ENCODE measurements at places on chromosomes 2 and 18.

DNA sequence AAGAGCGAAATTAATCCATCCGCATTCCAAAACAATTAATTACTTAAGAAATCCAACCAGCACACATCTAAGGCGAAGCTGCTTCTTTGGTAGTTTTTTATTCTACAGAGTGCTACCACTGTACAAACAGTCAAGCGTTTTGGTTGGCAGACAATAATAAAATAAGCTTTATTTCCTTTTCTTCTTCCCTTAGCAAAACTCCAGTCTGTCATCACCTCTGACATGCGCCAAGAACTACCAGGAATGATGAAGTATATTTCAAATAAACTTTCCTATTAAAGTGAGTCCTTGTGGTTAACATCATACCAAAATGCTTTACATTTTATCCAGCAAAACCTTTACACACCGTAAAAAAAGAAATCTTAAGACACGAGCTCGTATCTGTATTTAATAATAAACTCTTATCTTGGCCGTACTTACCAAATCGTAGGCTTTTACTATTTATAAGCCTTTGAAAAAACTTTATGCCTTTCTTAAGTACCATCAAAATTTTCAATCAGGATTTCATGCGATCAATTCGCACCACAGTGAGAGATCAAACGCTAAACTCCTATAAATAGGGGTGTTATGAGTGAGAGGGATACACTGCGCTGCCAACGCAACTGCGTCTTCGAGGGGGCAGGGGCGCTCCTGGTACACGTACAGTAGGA, 1.3 kb downstream of the ATL2 start:
- peak; percentile 54 for DNase-seq

DNA sequence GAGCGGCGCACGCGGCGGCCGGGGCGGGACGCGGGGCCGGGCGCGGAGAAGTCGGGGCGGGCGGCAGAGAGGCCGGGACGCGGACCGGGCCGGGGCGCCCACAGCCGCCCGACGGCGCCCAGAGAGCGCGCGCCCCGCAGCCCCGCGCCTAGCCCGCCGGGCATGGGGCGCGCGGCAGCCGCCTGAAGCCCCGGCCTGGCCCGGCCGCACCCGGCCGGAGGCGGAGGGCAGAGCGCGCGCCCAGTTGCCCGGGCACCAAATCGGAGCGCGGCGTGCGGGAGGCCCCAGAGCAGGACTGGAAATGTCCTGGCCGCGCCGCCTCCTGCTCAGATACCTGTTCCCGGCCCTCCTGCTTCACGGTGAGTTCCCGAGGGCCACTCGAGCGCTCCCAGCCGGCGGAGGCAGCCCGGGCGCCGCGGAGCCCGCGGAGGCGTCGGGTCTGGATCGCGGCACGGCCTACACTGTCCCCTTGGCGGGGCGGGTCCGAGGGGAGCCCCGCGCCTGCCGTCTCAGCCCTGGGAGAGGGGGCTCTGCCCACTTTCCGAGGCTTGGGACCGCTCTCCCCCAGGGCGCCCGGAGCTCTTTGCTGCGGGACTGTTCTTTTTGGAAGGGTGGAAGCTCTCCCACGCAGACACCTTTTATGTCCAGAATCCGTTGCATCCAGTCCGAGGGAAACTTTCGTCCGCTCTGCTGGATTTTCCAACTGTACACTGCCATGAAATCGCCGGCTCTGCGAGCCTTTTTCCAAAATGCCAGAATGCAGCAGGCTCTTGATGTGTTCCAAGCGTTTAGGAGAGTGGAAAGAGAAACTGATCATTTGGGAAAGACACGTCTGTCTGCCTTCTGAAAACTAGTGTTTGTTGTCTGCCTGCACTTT, 484 bp downstream of the APCDD1 start:
- DNase-seq = peak; percentile 57

DNA sequence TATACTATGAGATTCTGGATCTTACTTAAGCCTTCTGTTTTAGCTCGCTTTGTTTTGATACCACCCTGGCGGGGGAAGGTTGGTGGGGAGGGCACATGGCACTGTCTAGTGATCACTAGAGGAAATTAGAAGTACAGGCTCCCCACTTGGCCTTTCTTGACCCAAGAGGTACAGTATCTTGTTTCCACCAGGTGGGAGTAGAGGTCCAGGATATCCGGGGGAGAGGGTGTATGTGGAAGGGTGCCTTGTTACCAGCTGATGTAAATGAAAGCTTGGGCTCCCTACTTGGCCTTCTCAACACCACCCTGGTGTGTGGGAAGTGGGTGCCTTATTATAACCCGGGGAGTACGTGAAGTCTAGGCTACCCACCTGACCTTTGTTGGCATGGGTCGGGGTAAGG, 7.5 kb downstream of the GALNT1 start:
- DNase-seq = no peak

DNA sequence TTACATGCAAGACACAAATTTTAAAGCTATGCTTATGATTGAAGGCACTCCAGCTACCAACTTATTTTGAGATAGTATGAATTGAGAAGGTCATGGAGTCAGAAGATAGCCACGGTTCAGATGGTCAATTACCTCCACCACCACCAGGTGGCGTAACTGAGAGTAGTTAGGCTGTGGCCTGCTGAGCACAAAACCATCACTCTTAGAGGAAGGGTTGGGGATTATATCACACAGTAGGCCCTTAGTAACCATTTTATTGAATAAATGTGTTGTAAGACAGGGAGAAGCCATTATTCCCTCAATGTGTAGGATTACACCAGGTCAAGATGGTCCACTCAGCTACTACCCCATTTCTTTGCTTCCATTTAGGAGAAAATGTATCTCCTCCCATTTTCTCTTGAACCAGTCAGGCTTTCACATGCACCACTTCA, 18.8 kb downstream of the KLHL41 start:
- DNase-seq = peak; percentile 68

GRCh38 chr18:23951206-23951605, 63.3 kb upstream of the TTC39C start:
- no peak for DNase-seq

DNA sequence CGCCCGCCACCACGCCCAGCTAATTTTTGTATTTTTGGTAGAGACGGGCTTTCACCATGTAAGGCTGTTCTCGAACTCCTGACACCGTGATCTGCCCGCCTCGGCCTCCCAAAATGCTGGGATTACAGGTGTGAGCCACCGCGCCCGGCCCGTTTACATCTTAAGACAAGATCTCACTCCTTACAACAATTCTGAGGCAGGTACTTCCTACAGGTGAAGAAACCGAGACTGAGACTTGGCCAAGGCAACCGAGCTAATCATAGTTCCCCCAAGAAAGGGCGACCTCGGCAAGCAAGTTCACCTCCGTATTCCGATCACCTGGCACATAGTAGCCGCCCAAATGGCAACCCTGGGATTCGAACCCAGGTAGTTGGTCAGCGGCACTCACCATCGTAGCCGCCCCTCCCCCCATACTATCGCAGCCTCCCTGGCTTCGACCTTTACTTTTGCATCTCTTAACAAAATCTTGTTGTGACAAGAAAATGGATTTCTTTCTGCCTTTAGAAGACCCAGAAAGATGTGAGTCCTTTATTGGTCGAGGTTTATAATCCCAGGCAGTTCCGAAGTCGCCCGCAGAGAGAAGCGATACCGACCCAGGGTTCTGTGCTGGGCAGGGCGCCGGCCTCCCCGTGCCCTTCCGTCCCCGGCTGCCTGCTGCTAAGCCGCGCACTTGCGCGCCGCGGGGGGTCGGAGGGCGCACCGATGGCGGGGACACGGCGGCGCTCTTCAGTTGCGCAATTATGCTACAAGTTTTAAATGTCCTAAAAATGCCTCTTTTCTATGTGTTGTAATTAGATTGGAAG, 1.1 kb upstream of the FZD5 start:
- DNase-seq = peak; percentile 56

DNA sequence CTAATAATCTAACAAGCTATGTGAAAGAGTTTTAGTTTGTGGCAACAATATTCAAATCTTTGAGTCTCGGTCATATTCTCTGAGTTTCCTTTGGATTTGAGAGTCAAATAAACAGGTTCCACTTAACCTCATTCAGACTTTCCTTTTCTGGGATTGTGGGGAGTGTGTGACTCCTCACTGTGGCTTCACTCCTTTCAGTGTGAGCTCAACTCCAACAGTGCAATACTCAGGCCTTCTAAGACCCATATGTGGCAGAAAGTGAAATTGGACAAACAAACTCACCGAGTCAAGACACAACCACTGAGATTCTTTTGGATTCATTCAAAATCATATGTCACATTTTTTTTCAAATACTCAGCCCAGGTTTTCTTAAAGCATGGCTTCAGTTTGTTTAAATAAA, 25.4 kb downstream of the SLC9A4 start:
- DNase-seq = no peak

GRCh38 chr2:167595839-167596471, 651.4 kb downstream of the STK39 start:
- no peak for DNase-seq

DNA sequence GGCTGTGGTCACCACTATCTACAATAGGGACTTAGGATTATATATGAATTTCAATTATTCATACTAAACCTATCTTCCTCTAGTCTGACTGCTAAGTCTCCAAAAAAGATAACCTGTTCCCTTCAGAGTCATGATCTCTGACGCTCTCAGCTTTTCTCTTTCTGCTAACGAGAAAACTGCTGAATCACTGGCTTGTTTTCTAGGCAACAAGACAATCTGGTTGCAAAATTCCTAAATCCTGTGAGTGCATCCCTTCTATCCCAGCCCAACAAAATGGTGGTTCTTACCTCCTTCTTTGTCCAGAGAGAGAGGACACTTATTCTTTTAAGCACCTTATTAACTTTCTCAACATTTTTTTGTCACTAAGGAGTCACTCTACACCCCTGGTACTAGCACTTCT, 312.3 kb upstream of the PKDCC start:
- no peak for DNase-seq

DNA sequence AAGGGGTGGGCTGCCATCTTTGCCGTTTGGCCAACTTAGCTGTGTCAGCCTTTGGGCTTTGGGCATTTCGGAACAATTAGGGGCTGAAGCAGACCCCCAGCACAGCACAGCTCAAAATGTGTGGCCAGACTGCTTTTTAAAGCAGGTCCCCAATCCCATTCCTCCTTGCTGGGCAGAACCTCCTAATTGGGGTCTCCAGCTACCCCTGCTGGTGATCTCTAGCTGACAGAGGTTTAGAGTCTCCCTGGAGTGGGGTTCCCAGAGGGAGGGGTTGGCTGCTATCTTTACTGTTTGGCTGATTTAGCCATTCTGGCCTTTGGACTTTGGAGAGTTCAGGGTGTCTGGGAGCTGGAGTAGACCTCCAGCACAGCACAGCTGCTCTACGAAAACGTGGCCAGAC, 71.5 kb upstream of the LHCGR start:
- DNase-seq = no peak

DNA sequence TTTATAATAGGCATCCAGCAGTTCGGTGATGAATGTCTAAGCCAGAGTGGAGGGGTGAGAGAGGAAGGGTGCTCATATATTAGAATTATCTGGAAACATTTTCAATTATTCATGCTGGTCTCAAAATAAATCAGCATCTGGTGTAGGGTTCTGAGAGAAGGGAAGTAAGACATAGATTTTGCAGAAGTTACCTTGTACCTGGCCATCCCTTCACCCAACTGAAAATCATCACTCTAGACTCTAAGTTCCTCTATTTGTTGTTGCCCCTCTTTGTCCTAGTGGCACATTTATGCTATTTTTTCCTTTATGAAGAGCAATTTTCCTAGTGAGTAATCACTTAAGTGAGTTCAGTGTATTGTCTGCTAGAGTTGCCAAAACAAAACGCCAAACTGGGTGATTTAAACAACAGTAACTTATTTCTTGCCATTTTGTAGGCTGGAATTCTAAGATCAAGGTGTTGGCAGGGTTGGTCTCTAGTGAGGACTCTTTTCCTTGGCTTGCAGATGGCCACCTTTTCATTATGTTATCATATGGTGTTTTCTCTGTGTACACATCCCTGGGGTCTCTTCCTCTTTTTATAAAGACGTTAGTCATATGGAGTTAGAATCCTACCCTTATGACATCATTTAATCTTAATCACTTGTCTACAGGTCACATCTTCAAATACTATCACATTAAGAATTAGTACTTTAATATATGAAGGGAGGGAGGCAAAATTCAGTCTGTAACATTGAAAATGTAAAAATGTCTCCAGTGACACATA, 129.9 kb upstream of the KLHL14 start:
- no peak for DNase-seq

GRCh38 chr2:60959501-60959900, 58.0 kb upstream of the PEX13 start:
- DNase-seq = no peak

DNA sequence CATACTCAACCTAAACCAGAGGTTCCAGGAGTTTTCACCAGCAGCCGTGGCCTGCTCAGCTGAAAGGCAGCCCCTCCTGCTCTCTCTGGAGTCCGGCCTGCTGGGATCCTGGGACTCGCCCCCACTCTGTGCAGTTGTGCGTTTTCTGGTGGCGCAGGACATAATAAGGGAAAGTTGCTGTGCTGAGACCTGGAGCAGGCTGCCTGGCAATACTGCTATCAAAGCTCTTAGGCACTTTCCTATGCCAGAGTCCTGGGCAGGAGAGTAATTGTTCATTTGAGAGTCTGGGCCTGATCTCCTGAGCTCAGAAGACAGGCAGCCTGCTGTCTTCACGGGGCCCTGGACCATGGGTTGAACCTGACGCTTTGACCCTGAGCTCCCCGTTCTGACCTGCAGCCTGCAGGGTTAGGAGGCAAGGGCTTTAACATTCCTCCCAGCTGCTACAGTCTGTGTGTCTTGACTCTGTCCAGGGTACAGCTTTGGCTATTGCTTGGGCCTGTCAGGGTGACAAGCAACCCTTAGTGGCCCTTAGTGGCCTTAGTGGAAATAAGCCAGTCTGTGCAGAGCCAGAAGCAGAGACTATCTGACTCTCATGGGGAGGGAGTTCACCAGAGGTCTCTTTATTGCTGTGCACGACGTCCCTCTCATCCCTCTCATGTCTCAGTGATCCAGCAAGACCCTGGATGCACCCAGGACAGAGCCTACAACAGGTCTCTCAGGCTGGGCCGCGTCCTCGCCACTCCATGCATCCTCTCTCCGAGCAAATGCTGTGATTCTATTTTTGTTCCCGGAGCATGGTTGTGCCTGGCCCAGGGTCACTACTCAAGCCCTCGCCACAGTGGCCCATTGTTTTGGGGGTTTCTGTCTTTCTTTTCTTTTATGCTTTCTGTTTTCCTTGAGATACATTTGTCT, 60.6 kb downstream of the ACKR3 start:
- no peak for DNase-seq

- DNase-seq = no peak
Observed at GRCh38 chr2:181857483-181857882, 34.0 kb upstream of the ITPRID2 start.

DNA sequence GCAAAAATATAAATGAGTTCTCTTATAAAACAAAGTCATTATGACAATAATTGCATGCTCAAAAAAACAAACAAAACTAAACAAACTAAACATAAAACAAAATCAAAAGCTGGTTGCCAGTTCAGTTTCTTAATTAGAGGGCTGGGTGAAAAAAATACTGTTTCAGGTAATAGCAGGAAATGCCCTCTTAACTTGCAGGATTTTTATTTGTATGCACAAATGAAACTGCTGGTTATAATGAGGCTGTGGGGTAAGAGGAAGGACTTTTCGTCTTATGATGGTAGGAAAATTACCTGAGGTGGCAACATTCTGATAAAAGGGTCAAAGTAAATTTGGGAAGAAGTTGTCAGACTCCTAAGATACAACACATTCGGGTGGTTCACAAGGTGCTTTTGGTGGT, 21.5 kb upstream of the CDKL4 start:
- DNase-seq = no peak

GRCh38 chr2:191030521-191031154, 16.7 kb upstream of the STAT1 start:
- DNase-seq = no peak

GRCh38 chr2:126857502-126857901, 41.2 kb upstream of the TEX51 start:
- DNase-seq = no peak

- no peak for DNase-seq
Observed at GRCh38 chr2:120885749-120886148, 150.1 kb downstream of the GLI2 start.
